ENCODE measurements at places on chromosomes 2 and 18. TPM values are rescaled to one million over a fixed set of nuclear protein-coding genes. Genes with fewer than 3 reads are reported as not detected.

The SGPP2 gene
- not detected for total RNA-seq

The ACKR3 gene
- total RNA-seq = 44.9 TPM

The EVA1A gene
- total RNA-seq = 13.4 TPM

The RNF125 gene
- total RNA-seq = 0.28 TPM

The DSG2 gene
- 2.3 TPM for total RNA-seq

The DNER gene
- 0.83 TPM for total RNA-seq
